ENCODE measurements at places on chromosomes 5 and 9. TPM values are rescaled to one million over a fixed set of nuclear protein-coding genes. Genes with fewer than 3 reads are reported as not detected.

Gene LCN1
- not detected for total RNA-seq

Gene ENTPD8
- total RNA-seq, result 0.26 TPM

Gene FCHO2
- 31.6 TPM for total RNA-seq

Gene FOXE1
- total RNA-seq, result not detected

Gene NKD2
- total RNA-seq, result 0.76 TPM

Gene FOXD4L5
- total RNA-seq, result under 0.01 TPM

Gene PCDHGA12
- total RNA-seq, result 3.5 TPM

Gene TTC33
- total RNA-seq, result 13.5 TPM

Gene MED27
- total RNA-seq, result 13.3 TPM

Gene NDUFAF2
- 16.6 TPM for total RNA-seq

Gene FSD1L
- total RNA-seq, result 1.7 TPM

Gene CTSL
- 496 TPM for total RNA-seq
